ENCODE measurements at places on chromosomes 11 and 22.

- peak; percentile 2 for DNase-seq
Observed at GRCh38 chr11:15216678-15217077, 102.0 kb downstream of the INSC start.

DNA sequence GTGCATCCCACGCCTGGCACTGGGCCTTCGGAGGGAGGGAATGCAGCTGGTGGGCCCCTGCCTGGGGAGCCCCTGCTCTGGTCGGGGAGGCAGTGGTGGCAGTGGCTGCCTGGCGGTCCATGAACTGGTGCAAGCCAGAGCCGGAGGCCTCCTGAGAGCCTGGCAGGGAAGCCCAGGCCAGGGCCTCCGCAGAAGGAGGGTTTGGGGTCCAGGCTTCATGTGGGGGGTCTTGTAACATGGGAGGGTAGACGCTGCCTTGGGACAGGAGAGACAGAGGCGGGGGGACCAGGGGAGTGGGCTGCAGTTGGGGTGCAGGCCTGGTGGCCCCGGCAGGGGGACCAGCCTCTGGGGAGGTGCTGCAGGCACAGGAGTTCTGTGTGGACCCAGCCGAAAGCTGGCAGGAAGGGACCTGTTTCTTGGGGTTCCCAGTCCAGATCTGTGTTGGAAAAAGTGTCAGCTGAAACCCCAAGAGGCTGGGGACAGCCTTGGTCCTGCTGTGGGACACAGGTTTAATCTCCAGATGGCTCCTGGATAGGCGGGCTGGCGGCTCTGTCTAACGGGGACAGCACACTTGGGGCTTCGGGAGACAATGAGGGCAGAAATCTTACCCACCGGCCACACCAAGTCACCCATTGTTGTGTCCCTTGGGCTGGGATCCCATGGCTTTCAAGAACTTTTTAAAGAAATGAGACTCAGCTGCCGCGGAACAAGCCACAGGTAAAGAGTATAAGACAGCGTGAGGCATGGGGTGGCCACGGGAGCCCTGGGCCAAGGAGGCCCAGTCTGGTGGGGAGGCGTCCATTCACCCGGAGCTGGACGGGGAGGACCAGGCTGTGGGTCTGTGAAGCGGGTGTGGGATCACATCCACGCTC is 73.5 kb downstream of the KCNQ1 start:
- DNase-seq, result no peak

GRCh38 chr11:12175694-12176241 is 65.4 kb downstream of the MICAL2 start:
- no peak for DNase-seq

- peak; percentile 11 for DNase-seq
Observed at GRCh38 chr22:34429314-34429713, 509.0 kb upstream of the LARGE1 start.
